AG09319 (cell line): ENCODE measurements at places on chromosomes 2 and 18.

DNA sequence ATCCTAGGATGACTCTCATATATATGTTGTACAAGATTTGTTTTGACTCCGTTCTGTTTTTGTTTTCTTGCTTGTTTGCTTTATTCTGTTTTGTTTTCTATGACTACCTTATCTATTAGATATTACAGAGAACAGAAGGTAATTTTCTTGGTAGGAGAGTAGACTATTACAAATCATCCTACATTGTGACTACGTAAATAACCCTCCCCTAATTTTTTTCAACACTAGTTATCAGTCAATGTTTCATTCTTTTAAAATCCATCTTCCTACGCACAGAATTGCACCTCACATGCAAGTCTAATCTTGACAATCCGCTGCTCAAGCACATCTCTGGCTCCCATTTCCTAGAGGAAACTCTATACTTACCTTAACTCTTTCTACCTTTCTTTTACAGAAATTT lies 792.3 kb upstream of the PIK3C3 start:
- no peak for DNase-seq

DNA sequence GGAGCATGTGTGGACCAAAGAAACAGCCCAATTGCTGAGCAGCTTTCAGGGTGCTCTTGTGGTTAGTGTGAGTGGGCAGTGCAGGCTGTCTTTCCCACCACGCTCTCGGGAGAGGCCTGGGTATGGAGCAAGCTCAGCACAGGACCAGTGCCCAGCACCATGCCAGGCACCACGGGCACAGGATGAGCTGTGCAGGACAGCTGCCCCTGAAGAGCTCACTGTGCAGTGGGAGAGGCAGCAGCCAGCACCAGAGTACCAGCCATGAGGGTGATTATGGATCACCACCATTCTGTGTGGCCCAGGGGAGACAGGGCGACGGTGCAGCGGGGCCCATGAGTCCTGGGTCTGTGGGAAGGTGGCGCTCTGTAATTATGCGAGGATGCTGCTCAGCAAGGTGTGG lies 29.7 kb upstream of the FAHD2A start:
- DNase-seq, result no peak

DNA sequence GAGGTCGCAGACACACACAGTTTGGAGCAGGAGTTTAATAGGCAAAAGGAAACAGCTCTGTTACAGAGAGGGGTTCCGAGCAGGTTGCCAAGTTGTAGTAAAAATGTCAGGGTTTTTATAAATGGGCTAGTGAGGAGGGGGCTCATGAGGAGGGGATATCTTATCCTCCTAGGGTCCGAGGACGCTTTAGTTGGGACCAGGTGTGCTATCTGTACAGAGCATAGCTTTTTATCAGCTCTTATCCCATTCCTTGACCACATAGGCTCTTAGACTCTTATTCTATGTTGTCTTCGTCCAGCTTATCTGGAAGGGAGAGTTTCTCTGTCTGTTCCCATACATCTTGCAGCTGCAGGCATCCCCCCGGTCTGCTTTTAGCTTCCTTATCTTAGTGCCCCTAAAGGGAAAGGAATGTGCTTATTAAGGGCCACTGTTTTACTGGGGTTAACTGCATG lies 44.7 kb downstream of the PDK1 start:
- no peak for DNase-seq

- DNase-seq, result no peak
These were observed 30.4 kb downstream of the INPP4A start for GRCh38 chr2:98474979-98475632.

DNA sequence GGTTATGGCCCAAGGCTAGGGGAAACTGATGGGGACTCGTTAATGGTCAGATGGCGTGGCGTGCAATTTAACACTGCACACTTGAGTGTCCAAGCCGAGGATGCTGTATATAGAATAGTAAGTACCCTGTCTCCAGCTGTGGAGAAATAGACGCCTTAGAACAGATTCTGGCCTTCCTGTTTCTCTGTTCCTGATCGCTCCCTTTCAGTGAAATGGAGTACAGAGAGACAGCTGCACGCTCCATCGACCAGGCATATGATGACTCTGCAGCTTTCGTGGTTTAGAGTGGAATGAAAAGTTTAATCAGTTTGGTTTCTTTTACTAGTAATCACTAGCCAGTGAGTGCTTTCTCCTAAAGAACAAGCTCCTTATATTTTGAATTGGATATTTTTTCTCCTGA lies 213.4 kb downstream of the NEDD4L start:
- DNase-seq, result no peak

DNA sequence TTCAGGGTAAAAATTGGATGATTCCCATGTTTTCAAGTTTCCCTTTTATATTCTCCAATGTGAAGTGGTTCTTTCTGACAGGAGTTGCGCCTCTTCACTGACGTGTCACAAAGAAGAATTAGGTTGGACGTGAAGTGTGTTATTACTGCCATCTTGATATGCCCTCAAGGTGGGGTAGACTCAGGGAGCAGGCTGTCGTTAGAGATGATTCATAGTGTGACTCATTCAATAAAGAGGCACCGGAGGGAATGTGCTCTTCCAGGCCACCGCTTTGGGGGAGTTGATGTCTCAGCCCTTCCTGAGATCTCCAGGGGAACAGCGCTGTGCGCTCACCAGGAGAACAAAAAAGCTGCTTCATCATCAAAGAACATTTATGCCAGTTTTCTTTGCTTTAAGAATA lies 3.6 kb upstream of the DGKD start:
- DNase-seq, result peak; percentile 11

GRCh38 chr2:33106115-33106514 lies 159.4 kb downstream of the LTBP1 start:
- no peak for DNase-seq

GRCh38 chr2:68931799-68932198 lies 20.9 kb downstream of the GKN2 start:
- peak; percentile 23 for DNase-seq

GRCh38 chr2:188788621-188789020 lies 185.6 kb upstream of the COL3A1 start:
- DNase-seq, result no peak

GRCh38 chr2:108565778-108566375 lies 31.6 kb downstream of the LIMS1 start:
- DNase-seq, result no peak

DNA sequence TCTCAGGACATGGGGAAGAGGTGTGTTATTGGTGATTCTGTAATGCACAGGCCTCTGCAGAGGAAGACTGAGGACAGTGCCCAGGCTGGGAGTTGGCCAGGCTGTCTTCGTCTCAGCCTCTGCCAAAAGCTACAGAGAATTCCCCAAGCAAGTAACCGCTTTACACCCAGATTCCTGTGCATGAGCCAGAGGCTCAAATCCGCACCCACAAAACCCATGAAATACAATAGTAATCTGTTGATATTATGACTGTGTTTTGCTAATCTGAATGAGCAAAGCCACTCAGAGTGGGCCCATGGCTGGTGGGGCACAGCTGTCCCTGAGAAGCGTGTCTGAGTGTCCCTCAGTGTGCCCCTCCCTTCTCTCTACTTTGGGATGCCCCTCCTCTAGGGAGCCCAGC lies 149.5 kb upstream of the PXDN start:
- no peak for DNase-seq
